Foreskin keratinocyte (primary cell): ENCODE measurements at places on chromosomes 6 and 20. TPM values are rescaled to one million over a fixed set of nuclear protein-coding genes. Genes with fewer than 3 reads are reported as not detected.
A peak's percentile ranks its signal among the peaks of the same experiment; 100 is the strongest.

- DNase-seq: no peak
Measured at GRCh38 chr20:36684747-36685146, 38.8 kb upstream of the SLA2 start.

- DNase-seq: no peak
Measured at GRCh38 chr6:105112577-105112976, 67.2 kb downstream of the POPDC3 start.

GRCh38 chr20:40782043-40782368 lies 93.0 kb upstream of the MAFB start:
- DNase-seq: no peak

DNA sequence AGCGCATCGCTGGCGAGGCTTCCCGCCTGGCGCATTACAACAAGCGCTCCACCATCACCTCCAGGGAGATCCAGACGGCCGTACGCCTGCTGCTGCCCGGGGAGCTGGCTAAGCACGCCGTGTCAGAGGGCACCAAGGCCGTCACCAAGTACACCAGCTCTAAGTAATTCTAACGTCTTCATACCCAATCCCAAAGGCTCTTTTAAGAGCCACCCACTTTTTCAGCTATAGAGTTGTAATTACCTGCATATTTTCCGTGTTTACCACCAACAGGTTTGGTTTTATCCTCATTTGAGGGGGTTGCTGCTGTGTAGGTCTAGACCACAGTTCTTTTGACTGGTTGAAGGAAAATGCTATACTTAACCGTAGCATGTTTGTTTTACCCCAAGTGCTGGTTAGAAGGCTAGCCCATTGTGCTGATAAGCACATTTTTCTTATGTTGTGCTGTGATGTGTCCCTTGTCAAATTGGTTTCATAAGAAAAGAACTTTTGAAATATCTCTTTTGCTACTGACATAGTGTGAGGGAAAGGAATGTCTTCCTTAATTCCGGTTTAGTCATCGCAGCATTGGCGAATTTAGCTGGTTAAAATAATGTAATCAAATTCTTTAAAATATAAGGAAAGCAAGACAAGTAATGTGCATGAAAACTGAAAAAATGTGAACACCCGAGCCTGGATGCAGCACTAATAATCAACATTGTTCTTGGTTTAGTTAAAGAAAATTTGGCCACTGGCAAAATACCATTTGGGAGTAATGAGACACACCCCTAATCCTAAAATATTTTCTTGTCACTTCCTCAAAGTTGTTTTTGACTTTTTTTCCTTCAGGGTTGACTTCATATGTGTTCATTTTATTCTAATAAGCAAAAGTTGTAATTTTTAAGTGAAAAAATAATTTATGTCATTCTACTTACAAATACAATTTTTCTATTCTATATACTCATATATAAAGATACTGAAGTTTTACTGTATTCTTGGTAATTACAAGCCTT lies 112.8 kb downstream of the HFE start:
- peak; percentile 51 for DNase-seq

GRCh38 chr20:57432862-57433491 lies 41.8 kb downstream of the RBM38 start:
- no peak for DNase-seq

DNA sequence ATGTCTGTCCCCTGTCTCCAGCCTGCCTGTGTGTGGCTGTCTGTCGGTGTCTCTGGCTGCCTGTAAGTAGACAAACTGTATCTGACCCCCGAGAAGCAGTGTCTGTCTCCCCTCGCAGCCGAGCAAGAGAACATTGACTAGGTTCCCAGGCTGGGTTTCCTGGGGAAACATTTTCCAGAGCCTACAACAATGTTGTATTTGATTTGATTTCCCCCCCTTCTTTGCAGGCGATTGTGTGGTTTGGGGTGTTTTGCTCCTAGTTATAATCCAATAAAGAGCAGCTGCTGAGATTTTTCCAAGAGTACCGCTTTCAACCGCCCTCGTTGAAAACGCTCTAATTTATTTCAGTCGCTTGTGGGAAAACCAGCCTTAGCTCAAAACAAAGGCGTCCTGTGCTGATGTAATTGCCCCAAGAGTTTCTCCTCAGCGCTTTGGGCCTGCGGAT lies 92.6 kb downstream of the CDC5L start:
- DNase-seq: no peak

DNA sequence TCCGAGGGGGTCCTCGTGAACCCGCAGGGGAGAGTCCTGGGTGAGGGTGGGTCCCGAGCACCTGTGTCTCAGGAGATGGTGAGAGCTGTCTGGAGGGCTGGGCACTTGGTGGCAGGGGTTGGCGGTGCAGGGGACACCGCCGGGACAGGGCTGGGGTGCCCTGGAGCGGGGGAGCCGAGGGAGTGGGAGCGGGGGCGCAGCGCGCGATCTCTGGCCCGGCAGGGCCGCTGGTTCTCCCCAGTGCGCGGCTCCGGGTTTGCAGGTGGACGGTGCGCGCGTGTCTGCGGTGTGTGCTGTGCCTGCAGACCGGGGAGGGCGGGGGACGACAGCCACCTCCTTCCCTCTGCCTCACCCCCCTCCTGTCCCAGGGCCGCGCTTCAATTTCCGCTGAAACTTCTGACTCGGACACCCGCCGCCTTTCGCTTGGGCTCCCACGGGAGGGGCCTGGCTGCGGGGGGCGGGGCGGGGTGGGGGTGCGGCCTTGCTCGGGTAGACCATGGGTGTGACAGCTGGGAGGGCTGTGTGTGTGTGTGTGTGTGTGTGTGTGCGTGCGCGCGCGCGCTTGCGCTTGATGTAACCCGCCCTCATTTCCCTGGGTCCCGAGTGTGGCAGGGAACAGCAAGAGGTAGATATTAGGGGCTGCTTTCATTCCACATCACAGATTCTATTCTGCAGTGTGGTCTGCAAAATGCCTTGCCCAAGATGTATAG lies 1.2 kb downstream of the TRIB3 start:
- DNase-seq: peak; percentile 67

GRCh38 chr6:78538002-78538401 lies 329.3 kb upstream of the IRAK1BP1 start:
- DNase-seq: peak; percentile 72

DNA sequence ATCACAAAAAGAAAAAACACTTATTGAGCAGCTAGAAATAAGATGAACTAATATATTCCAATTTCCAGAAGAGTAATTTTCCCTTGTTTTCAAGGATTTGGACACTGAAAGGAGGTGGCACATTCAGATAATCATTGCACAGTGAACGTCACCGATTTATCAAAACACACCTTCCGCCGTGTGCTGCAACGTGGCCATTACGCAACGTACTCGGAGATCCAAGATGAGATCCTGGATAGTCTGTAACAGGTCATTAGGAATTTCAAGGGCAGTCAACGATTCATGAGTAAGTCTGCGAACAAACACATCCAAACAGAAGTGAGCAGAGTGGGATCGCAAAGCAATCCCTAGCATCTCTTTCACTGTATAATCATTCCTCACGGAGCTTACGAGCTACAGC lies 93.0 kb downstream of the HUS1B start:
- no peak for DNase-seq

DNA sequence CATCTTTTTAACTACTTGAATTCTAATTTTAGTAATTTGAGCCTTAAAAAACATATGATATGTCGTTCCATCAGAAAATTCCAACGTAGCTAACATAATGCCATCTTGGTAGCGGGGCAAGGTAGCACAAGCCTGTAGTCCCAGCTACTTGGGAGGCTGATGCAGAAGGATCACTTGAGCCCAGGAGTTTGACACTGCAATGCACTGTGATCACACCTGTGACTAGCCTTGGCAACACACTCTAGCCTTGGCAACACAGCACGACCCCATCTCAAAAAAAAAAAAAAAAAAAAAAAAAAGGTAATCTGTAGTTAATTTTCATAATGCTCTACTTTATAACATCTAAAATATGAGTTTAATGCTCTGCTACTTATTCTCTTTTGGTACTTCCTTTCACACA lies 6.7 kb downstream of the BCLAF1 start:
- DNase-seq: no peak

DNA sequence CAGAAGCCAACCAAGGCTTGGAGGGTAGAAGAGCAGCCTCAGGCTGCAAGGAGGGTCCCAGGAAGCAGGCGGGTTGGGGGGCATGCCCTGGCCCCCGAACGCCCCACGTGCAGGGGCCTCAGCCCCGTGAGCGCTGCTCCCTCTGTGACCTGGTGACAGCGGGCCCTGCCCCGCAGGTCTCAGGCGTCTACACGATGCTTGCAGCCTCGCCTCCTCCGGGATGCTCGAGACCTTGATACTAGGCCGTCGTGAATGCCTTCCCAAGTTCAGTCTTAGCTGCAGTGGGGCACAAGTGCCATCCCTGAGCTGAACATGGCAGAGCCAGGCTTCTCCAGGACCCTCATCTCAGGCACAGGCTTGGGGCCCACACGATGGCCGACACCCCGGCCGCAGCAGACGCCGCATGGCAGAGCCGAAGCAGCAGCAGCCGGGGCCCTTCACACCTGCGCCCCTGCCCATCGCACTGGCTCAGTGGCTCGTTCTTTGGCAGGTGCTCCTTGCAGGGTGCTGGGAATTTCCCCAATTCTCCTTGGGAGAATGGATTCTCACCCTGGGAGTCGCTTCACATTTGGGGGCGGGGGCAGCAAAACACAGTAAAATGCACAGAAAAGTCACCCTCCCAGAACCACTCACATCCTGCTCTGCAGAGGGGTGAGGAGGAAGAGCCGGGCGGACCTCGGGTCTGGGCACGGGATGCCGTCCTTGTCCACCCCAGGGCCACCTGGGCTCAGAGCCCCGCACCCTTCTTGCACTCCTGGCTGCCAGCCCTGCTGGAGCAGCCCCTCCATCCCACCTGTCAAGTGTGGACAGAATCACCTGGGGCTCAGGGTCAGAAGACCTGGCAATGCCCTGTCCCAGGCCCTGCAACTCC lies 161.8 kb downstream of the DLL1 start:
- no peak for DNase-seq

DNA sequence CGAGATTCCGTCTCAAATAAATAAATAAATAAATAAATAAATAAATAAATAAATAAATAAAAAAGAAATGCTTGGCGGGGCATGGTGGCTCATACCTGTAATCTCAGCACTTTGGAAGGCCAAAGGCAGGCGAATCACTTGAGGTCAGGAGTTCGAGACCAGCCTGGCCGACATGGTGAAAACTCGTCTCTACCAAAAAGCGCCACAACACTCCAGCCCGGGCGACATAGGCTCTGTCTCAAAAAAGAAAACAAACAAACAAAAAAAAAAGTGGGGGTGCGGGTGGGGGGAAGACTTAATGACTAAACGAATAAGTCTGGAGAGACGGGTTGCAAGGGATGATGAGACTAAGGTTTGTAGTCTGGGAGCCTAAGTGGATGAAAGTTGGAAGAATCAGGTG lies 170.7 kb downstream of the SLC16A10 start:
- no peak for DNase-seq

DNA sequence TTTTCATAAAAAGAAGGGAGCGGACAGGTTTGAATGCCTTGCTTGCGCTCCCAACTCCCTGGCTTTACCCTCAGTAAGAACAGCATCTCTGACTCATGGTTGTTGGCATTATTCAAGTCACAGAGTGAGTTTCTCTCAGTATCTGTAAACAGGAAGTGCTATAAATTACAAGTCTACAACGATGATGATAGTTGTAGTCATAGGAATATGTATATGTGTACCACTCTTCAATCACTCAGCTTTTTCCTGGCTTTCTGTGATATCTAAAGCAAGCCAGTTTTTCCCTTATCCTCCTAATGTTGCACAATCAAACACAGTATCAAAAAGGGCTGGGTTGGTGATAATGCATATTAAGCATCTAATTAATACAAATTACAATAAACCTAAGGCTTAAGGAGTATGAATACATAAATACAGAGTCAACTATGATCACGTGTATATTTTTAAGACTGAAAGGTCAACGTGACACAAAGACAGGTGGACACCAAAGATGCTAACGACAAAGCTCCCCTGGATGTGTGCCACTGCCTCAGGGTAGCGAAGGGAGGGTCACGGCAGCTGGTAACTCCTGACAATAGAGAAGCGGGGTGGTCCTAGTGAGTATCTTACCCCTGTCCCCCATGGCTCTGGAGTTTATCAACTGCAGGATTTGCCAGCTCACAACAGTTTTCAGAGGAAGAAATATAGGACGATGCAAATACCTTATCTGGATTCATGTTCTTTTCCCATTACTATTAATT lies 202.8 kb downstream of the BTBD9 start:
- DNase-seq: peak; percentile 62

GRCh38 chr6:37865504-37865903 lies 46.0 kb downstream of the ZFAND3 start:
- DNase-seq: no peak

GRCh38 chr6:31143148-31143547 lies 4.3 kb upstream of the PSORS1C2 start:
- no peak for DNase-seq

- no peak for DNase-seq
Measured at GRCh38 chr6:33812669-33813068, 8.9 kb upstream of the MLN start.

- no peak for DNase-seq
Measured at GRCh38 chr6:4113649-4114048, 21.7 kb downstream of the ECI2 start.

DNA sequence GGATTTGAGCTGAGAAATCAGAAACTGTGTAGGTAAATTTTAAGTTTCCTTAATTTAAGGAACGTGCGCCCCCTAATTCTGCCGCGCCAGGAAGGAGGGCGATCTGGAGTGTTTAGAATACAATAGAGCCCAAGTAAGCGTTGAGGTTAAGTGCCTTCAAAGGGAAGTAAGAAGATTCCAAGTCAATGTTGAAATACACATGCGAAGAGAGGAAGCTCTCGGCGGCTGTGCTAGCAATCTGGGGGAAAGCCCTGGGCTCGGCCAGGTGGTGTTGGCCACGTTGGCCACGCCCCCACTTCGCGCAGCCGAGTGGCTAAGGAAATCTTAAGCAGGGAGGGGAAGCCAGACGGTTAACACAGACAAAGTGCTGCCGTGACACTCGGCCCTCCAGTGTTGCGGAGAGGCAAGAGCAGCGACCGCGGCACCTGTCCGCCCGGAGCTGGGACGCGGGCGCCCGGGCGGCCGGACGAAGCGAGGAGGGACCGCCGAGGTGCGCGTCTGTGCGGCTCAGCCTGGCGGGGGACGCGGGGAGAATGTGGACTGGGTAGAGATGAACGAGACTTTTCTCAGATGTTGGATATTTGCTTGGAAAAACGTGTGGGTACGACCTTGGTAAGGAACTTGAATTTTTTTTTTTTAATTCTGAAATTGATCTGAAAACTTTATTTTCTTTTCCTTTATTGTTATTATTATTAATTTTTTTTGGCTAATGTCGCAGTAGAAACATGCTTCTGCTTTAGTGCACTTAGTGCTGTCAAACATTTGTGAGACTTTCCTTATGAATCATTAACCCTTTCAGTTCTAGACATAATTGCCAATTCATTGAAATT lies at the start of gene PRDM1:
Gene PRDM1, plus strand, starts transcription at position 353 of the 830 bp plus-strand sequence. Its CDS starts 218 bp downstream, at position 571.
- DNase-seq: peak; percentile 91

The CEP43 gene
- 7.5 and 9.4 TPM in 2 replicates for polyA plus RNA-seq

The POM121L2 gene
- not detected in 2 replicates for polyA plus RNA-seq

The LCA5 gene
- 0.34 and 0.46 TPM in 2 replicates for polyA plus RNA-seq

The C6orf141 gene
- 10.2 and 13.8 TPM in 2 replicates for polyA plus RNA-seq

The SCAND1 gene
- 54.4 and 64.6 TPM in 2 replicates for polyA plus RNA-seq

The GPR6 gene
- polyA plus RNA-seq: not detected in 2 replicates

The SLC13A3 gene
- polyA plus RNA-seq: 4.6 and 5.3 TPM in 2 replicates

The LTB gene
- polyA plus RNA-seq: 1.6 and 3.0 TPM in 2 replicates
